ENCODE measurements at places on chromosomes 2 and 18.

DNA sequence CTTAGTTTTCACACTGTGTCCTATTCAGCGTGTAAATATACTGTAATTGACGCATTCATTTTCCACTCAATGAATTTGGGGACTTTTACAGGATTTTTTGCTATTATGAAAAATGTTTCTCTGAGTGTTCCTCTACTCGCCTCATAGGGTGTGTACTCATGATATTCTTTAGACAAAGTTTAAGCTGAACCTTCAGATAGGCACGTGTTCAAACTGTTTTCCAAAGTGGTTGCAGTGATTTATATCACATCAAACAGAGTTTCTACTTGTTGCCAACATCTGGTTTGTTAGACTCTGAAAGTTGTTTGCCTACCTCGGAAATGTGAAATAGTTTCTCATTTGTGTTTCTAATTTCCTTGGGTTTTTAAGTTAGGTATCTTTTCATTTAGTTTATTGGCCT is 46.4 kb upstream of the IL1R1 start:
- no peak for DNase-seq

DNA sequence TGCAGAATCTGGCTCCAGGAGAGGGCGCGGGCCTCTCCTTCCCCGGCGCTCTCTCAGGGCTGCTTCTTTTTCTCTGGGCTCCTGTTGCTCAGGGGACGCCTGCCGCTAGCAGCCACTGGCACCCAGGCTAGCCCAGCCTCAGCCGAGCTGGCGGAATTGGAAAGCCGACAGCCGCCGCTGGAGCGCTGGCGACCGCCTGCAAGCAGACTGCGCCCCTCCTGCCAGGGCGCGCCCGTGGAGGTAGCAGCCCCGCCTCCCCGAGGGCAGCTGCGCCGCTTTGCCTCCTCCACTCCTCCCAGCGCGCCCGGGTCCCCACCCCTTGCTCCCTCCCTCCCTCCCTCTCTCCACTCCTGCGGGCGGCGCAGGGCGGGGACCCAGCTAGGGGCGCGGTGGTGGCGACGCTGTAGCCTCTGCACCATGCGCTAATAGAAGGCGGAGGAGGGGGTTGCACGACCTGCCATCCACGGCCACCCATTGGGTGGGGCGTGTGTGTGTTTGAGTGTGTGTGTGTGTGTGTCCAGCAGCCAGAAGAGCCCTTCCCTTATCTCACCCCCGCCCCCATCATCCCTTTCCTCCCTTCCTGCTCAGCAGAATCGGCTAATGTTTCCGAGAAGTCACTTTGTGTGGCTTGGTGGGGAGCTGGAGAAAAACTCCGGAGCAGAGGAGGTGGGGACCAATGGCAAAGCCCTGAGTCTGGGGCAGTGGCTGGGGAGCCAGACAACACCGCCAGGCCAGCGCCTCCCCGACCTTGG is at the start of gene SCN9A:
TSS of gene SCN9A (minus strand) at position 209 of the 752 bp plus-strand sequence. CDS start 64,188 bp downstream, outside the sequence.
- DNase-seq: no peak

GRCh38 chr18:61198486-61198885 is 134.7 kb upstream of the CDH20 start:
- DNase-seq: no peak

DNA sequence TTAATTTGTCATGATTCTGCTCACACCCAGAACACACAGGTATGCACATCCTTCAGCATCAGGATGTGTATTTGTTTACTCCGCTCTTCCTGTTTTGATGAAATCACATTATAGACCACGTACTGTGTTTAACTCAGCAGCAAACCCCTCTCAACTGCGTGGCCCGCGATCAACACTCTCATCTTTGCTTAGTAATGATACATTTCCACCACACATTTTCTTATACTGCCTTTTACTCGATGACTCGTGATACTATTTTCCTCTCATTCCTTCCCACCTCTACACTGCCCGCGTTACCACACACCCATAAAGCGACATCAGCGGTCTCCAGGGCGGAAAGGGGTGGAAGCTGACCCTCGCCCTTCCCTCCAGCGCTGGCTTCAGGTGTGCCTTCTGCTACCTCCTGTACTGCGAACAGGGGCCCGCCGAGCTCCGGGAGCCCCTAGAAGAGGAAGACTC is 1.3 kb downstream of the NETO1 start:
- DNase-seq: no peak

- DNase-seq: no peak
Observed at GRCh38 chr2:156892467-156893281, 364.8 kb upstream of the GALNT5 start.

DNA sequence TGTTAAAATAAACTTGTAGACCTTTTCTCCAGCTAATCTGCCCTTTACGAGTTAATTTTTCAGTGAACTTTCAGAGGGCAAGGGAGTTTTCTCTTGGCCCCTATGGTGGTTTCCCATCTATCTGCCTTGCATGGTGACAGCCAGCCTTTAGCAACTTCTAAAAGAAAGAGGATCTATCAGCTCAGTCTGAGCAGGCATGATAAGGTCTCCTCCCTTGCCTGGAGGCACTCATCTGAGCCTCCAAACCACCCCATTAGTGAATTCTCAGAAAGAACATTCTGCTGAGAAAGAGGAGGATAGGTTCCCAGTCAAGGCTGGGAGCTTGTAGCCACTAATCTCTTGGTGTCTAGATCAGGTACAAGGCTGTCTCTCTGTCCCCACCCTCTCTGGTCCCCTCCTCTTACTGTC is 10.7 kb upstream of the GYPC start:
- DNase-seq: no peak

DNA sequence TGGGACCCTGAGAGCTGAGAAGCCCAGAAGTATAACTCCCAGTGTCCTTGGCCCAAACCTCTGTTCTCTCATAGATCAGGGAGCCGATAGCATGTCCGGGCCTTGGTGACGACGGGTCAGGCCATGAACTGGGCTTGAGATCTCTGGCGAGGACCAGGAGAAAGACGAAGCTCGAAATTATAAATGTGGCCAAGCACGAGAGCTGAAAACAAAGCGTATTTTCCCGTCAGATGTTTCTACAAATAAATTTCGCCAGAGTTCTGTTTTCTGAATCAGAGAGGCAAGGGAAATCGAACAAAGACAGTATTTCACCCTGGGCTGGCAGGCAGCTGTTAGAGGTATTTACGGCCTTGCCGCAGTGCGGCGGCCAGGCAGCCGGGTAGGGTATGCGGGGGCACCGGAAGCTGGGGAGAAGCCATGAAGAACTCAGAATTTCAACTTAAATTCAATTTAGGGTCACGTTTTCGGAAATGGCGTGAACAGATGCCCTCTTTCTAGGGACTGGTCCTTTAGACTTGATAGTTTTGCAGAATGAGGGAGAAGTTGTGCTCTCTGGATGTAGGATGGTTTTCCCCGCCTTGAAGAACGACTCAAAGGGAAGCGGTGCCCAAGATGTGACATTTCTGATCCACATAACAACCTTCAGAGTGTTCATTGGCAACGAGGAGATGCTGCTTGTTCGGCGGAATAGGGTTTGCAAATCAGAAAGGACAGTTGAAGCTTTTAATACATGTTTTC is 9.6 kb downstream of the HOXD8 start:
- no peak for DNase-seq
